ENCODE measurements at places on chromosomes 2 and 18.

DNA sequence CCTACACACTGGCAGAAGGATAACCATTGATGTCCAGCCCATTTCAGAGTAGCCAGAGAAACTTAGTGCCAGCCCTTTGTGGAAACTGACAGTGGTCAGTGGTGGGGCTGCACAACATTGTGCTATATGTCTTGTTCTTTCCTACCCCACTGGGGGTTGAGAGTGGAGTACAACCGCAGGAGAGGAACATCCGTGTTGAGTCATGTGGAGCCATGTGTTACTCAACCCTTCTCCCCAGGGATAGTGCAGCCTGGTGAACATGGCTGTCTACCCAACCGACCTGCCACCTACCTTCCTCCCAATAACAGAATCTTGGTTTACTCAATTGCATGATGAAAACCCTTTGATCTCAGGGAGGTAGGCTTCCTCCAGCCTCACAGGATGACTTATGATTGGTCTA, 65.3 kb upstream of the MAPK4 start:
- no peak for DNase-seq

DNA sequence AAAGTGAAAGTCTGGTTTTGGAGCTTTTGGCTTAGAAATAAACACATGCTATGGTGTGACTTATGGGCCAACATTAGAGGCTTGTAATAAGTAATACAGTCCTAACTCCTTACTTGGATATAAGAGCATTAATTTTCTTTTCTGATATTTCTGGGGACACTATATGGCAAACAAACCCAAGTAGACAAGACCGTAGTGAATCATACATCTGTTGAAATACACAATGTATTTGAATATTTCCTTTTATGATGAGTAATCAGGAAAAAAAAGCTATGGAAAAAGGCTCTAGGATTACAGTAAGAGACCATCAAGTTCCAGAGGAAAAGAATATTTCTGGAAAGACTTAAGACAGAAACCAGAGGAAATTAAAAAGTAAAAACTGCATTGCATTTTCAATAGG, 146.0 kb upstream of the CYP26B1 start:
- no peak for DNase-seq

DNA sequence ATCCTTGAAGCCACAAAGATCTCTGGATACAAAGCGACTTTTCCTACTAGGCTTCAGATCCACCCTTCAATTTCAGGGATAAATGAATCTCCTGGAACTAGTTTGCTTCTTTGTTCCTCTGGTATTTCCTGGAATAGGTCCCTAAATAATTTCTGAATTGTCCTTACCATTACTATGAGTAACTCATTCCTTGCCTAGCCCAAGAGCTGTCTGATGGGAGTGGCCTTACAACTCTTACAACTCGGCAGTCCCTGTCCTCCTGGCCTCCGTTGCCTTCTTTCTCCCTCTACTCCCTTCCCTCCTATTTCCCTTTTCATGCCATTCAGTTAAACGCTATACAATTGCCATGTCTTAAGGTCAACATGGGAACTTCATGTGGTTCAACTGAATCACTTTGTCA, 98.2 kb upstream of the FHL2 start:
- no peak for DNase-seq

- no peak for DNase-seq
Measured at GRCh38 chr2:29110916-29111535, 4.2 kb upstream of the CLIP4 start.

DNA sequence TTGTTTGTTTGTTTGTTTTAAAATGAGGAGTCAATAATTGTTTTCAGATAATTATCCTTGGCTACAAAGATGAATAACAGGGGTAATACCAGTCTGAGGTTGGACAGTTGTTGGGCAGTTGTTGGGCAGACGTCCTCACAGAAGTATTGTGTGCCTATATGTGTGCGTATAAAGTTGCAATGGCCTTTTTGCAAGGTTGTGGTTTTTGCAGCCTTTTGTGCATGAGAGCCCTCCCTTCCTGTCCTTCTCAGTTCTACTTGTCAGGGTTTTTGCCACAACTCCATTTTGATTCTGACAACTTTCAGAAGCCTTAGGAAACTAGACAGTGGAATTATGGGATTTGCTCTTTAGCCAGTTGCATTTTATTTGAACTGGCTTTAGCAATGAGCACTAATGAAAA, 6.0 kb upstream of the STK39 start:
- no peak for DNase-seq

DNA sequence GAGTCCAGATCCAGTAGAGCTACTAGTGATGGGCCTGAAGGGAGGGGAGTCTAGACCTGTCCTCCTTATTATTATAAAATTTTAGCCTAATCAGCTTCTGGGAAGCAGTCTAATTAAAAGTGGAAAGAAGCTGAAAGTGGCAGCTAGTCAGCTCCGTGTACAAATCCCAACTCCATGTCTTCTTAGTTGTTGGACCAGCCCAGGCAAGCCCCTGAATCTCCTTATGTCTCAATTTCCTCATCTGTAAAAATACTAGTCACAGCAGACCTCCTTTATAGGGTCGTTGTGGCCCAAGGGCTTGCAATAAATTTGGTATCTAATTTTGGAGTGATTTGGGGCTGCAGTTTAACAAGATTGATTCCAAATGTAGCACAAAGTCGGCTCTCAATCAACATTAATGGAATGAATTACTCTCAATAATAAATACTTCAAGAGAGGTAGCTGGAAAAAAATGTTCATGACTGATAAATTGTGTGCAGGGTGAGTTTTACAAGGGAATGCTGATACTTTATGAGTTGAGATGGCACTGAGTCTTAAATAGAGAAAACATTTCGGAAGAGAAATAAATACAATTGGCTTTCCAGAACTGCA, 118.3 kb upstream of the NDUFV2 start:
- DNase-seq: no peak

- DNase-seq: no peak
Measured at GRCh38 chr18:36572135-36572856, 256.5 kb downstream of the TPGS2 start.

DNA sequence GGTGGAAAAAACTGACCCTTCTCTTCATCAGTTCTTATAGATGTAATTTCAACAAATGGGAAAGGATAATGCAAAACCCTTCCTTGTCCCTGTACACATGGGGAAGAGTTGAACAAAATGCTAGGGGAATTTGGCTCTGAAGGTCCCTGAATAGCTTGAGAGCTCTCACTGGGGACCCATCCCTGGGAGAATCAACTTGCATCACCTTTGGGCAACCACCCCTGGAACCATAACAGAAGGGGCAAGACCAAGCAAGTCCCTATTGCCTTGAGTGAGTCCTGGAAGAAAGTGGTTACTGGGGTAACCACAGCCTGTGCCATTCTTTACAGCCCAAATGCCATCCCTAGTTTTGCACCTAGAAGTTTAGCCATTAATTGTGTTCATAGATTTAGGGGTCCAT, 52.2 kb upstream of the B3GNT2 start:
- no peak for DNase-seq

- no peak for DNase-seq
Measured at GRCh38 chr18:58557008-58557435, 71.9 kb downstream of the ALPK2 start.

GRCh38 chr2:118430510-118431164, 342.4 kb downstream of the INSIG2 start:
- no peak for DNase-seq

DNA sequence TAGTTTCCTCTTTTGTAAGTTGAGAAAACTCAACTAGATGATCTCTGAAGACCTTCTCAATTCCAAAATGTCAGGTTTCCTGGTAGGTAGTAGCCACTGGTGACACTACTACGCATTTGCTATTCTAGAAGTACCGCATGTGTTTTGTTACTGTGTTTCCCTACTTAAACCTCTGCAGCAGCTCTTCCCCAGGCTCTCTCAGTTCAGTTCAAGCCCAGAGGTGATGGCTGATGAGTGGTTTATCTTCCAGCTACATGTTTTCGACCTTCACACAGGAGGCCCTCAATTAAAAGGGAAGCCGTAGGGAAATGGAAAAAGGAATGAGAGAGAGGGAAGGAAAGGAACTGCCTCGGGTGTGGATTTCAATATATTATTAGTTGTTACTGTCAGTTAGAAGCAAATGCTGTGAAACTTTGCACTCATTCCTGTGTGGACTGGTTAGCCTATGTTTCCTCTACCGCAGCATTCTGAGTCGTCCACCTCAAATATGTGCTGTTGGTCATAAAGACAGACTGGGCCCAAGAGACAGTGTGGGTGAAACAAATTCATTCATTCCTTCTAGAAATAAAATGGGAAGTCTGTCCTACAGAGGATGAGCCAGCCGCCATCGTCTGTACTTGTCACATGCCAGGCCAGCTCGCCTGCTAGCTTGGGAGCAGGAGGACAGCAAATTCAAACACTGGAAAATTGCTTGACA, 455.2 kb upstream of the RAB12 start:
- DNase-seq: no peak

DNA sequence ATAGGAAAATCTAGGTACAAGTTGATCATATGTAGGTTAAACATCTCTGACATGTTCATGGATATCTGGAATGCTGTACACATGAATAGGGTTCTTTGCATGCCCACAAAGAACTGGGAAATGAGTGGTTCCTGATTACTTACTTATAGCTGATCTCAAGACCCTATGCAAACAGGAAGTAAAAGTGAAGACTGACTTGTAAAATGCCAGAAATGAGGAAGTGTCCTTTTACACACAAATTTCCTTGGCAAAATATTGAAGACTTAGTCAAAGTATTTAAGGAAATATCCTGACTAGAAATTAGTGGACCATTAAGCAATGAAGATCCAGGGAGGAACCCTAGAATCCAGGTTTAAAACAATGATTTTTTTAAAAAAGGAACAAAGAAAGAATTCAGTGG, 203.7 kb upstream of the DLGAP1 start:
- no peak for DNase-seq

DNA sequence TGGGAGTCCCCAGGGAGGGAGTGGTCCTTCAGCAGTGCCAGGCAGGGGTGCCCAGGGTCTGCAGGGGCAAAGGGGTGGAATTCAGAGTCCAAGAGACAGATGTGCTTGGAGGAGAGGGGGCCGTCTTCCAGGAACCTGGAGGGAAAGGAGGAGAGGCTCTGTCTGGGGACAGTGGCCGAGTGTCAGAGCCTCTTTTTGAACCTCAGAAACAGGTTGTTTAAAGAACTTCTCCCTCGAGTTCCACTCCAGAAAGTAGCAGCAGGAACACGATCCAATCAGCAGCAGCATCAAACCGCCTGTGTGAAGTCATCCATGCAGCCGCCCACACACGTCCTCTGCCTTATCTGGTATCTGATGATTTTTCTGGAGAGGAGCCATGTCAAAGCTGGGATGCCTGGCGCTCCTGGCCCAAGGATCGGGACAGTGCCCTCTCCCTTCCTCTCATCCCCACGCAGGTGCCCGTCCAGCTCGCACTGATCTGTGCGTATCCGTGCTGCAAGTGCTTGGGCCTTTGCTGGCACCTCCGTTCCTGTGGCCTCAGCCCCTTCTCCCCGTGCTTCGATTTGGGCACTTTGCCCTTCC, 205.1 kb downstream of the NDUFA10 start:
- DNase-seq: no peak

DNA sequence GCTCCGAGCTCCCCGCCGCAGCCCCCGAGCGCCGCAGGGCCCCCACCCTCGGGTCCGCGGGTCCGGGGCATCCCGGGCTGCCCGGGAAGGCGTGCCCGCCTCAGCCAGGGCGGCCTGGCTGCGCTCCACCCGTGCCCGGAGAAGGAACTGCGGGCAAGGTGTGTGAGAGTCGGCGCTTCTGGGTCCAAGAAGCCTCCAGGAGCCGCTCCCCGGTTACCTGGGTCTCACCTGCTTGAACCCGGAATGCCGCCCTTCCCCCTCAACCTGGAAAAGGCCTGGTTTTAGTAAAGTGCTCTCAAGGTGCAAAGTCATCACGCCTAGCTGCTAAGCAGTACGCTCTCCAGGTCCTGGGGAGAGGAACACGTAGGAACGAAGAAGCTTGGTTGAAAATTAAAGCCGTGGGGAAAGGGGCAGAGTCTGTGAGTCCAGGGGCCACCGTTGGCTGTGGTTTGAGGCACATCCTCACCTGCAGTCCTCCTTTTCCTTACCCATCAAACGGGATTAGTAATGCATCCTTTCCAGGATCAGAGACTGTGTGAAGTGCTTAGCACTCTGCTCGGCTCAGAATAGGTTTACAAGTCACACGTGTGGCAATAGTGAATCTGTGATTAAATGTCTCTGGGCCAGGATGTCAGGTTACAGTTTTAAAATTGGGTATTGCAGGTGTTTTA, 1.2 kb downstream of the ASAP2 start:
- no peak for DNase-seq

All from stimulated activated CD4-positive, alpha-beta T cell treated with anti-CD3 and anti-CD28 coated beads, Interleukin-15, amount 100 ng/mL, for 1 hour (primary cell).